ENCODE measurements at places on chromosomes 7 and 10. TPM values are rescaled to one million over a fixed set of nuclear protein-coding genes. Genes with fewer than 3 reads are reported as not detected.
A peak's percentile ranks its signal among the peaks of the same experiment; 100 is the strongest.

The DENND2A gene
- total RNA-seq = 44.9 TPM

GRCh38 chr10:103645141-103646054, 151.9 kb downstream of the NEURL1 start:
- DNase-seq = peak; percentile 81

The UPK3BL2 gene
- 3.4 TPM for total RNA-seq

GRCh38 chr7:2166625-2167280, 66.0 kb downstream of the MAD1L1 start:
- DNase-seq = no peak

DNA sequence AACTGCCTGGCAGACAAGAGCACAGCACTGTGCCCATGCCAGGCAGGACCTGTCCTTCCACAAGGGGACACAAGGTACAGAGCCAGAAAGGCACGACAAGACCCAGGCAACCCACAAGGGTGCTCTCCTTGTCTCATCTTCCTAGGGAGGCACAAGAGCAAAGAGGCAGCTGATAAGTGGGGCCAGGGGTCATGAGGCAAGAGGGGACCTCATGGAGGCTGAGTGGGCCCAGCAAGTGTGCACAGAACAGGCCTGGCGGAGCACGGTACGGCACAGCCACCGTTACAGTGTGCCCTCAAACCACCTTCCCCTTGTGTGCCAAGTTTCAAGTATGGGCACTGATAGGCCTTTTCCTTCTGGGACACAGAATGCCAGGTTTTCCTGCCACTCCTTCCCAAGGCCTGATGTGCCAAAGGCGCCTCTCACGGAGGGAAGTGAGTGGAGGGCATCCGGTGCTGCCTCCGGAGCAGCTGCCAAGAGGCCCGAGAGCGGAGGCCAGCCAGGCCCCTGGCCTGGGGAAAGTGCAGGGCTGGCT, 75.6 kb downstream of the FAM53B start:
- no peak for DNase-seq

DNA sequence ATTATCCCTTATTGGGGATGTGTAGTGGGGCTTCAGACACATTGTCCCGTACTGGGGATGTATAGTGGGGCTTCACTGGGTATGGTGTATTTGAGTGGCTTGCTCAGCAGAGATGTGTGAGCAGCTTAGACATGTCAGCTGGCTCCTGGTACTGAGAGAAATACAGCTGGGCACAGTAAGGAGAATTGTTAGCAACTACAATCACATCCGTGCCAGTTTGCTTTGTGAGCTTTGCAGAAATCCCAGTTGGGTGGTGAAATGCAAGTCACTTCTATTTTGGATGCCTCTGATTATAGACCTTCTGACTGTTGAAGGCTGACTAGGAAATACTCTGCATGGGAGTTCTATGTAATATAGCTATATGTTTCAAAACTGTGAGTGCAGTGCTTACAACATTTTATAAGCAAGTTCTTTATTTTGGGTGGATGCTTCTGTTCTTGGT, 10.8 kb downstream of the CCNY start:
- DNase-seq = no peak

The NPFFR1 gene
- 0.24 TPM for total RNA-seq

DNA sequence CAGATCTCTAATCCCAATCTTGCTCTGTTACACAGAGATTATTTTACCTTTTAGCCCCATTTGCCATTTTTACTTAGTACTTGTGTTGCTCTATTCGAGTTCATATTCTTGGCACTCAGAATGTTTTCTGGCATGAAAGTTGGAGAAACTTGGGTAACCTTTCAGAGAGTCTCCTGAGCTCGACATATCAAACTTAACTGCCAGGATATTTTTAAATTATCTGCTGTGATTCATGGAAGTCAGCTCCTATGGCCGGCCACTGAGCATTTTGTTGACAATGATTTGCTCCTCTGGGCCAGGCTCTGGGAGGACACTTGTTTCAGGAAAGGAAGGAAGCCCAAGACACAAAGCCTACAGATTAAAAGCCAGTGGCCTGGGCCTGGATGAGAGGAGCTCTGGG, 396.7 kb downstream of the TNS3 start:
- no peak for DNase-seq

- no peak for DNase-seq
Measured at GRCh38 chr7:5711409-5711808, 70.1 kb downstream of the RNF216 start.

DNA sequence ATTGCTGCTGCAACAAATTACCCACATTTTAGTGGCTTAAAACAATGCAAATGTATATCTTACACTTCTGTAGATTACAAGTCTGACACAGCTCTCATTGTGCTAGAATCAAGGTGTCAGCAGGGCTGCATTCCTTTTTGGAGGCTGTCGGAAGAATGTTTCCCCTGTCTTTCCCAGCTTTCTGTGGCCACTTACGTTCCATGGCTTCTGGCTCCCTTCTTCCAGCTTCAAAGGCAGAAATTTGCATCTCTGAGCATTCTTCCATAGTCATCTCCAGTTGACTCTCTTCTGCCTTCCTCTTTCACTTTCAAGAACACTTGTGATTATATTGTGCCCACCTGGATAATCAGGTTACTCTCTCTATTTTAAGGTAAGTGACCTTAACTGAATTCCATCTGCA, 125.3 kb downstream of the GPR158 start:
- no peak for DNase-seq

The GHRHR gene
- not detected for total RNA-seq

DNA sequence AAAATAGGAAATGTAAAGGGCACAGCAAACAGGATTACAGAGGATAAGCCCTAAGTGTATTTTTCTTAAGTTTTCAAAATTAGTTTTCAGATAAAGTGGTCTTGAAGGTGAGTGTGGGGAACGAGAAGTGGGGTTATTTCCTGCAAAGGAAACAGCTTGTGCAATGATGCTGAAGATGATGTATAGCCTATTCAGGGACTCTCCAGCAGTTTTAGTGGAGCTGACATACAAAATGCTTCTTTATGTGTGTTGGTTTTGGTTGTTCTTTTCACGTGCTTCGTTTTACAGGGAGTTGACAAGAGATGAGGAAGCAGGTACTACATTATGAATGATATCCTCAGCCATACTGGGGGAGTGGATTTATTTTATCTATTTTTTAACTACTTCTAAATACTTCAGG, 20.5 kb downstream of the CASD1 start:
- no peak for DNase-seq

The SPDYE9 gene
- not detected for total RNA-seq

The HECW1 gene
- 0.31 TPM for total RNA-seq

The COL17A1 gene
- 0.42 TPM for total RNA-seq

DNA sequence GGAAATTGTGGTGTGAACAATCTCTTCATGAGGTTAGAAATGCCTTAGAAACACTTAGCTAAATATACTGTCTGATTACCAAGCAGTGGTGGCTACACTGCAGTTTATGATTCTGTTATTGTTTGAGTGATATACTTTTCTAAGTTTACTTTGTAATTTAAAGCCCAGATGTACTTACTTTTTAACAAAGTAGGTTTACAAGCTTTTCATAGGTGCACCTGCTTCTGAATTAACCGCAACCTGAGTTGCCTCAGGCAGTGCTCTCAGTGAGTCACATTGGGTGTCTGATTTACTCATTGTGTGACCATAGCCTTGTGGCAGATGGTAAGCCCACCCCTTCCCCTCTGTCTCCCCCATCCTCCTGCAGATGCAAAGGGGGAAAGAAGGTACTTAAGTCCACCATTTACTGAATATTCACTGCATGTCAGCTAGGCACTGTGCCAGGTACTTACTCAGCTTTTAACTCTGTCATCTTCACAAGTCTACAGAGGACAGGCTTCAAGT, 9.0 kb downstream of the MTURN start:
- no peak for DNase-seq

The TMEM26 gene
- 1.7 TPM for total RNA-seq

DNA sequence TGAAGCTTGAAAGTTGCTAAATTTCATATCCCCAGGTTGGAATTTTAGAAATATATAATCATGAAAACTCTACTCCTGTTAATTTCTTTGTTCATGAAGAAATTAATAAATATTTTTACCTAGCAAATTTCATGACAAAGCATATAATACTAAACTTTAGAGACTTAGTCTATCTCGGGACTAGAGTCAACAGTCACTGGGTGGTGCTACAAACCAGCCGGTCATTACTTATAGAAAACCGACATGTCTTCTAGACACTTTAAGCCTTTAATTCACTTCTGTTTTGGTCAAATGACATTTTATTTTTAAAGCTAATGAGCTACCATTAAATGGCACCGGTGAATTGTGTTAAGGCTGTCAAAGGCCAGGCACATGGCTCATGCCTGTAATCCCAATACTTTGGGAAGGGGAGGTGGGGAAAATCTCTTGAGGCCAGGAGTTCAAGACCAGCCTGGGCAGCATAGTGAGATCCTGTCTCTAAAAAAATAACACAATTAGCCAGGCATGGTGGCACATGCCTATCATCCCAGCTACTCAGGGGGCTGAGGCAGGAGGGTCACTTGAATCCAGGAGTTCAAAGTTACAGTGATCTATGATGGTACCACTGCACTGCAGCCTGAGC, 270.1 kb downstream of the CACNA2D1 start:
- no peak for DNase-seq

- DNase-seq = no peak
Measured at GRCh38 chr7:26307226-26307625, 15.6 kb downstream of the SNX10 start.

DNA sequence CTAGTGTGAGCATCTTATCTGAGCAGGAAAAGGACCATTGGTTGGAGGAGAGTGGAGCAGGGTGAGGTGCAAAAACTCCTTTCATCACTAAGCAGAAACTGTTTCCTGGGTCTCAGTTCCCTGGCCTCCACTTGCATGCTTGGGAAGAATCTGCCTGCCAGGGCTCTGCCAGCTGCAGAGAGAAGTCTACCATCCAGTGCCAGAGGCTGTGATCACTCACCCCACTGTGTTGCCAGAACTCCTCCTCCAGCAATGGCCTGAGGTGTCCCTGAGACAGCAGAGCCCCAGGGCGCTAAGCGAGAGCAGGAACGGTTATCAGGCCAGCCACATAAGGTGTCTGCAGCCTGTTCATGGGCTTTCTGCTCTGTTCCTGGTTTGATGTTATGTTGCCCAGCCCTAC, 991.4 kb downstream of the CCSER2 start:
- no peak for DNase-seq

DNA sequence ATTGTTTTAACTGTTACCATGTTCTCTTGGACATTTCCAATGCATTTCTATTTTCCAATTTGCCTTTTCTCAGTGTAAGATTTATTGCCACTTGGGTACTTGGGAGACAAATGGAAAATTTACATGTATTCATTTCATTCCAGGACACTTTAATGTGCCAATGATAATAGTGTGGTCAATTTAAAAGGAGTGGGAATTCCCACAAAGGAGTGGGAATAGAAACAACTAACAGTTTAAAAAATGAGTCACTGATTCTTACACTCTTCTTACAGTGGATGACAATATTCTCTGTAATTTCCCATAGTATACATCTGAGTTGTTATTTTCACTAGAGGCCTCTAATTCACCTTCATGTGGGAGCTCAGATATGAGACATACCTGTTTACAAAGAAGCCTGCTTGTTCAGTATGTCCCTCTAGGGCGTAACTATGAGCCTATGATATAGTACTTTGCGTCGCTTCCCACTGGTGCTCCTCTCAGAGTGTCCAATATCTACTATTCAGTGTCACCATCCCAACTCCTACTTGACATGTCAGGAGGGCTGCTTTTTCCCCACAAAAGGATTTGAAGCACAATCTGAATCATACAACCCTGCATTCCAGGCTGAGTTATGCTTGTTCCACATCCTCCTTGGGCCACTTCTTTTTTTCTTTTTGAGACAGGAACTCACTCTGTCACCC, 301.3 kb downstream of the PHTF2 start:
- no peak for DNase-seq

GRCh38 chr7:130372402-130373165, 7.7 kb upstream of the CPA1 start:
- DNase-seq = peak; percentile 12

- no peak for DNase-seq
Measured at GRCh38 chr10:132698761-132699391, 87.1 kb downstream of the NKX6-2 start.

Measured in ovary (tissue), 10 donors.